Activated CD8-positive, alpha-beta memory T cell treated with anti-CD3 and anti-CD28 coated beads for 24 hours (primary cell): ENCODE measurements at places on chromosomes 13 and 19.

DNA sequence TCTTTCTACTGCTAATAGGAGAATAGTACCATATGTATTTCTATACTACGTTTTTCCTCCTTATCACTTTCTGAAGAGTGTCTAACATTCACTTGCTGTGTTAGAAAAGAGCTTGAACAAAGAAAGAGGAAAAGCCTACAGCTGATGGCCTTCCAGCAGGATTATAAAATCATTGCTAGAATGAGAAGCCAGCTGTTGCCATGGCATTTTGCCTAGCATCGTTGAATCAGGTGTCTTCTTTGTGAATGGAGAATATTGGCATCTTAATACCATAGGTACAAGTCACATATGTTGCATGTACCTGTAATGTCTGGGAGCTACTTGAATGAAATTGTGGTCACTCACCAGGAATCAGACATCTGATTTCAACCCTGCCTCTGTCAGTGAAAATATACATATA, 1174.9 kb downstream of the PCDH17 start:
- DNase-seq, result no peak

GRCh38 chr13:102972191-102972590, 94.0 kb downstream of the SLC10A2 start:
- no peak for DNase-seq

DNA sequence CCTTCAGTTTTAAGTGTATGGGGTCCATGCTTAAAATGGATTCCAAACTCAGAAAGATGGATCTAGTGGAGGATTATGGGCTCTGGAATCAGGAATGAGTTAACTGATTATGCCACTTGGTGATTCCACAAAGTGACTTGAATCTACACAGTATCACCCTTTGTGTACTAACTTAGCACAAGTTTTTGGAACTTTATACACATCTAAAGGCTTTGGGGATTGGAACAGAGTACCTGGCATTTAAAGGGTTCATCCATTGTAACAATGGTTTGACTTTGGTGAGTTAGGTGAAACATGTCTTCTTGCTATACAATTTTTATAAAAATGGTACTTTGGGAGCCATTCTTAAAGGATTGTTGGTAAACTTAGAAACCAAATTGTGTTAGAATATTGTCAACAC, 1.1 kb downstream of the RPL21 start:
- DNase-seq, result no peak

DNA sequence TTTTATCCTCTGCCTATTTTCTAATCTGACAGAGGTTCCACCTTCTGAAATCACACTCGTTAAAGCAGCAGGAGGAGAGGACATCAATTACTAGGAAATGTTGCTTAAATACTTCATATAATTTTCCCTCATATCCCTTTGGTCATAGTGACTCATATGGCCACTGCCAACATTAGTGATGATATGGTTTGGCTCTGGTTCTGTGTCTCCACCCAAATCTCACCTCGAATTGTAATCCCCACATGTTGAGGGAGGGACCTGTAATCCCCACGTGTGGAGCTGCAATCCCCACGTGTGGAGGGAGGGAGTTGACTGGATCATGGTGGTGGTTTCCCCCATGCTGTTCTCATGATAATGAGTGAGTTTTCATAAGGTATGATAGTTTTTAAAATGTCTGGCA, 618.4 kb upstream of the SLITRK5 start:
- DNase-seq, result no peak

GRCh38 chr19:16726916-16727315, 7.3 kb downstream of the NWD1 start:
- no peak for DNase-seq

- DNase-seq, result no peak
These were observed 8.9 kb upstream of the AMER2 start for GRCh38 chr13:25180775-25181537.

DNA sequence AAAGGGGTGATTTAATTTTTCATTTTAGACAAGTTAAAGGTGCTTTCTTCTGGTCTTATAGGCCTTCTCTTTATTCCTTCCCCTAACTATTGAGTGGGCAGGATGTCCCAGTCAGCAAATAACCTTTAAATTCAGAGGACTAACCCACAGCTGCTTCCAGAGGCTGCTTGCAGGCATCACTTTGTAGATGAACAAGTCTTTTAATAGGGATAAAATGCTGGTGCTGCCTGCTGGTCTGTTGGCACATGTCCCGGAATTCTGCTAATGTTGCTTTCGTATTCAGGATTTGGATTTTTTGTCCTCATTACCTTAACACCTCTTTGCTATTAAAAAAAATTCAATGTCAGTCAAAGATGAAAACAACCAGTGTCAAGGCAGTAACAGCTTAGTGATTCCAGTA, 132.7 kb upstream of the KL start:
- no peak for DNase-seq

DNA sequence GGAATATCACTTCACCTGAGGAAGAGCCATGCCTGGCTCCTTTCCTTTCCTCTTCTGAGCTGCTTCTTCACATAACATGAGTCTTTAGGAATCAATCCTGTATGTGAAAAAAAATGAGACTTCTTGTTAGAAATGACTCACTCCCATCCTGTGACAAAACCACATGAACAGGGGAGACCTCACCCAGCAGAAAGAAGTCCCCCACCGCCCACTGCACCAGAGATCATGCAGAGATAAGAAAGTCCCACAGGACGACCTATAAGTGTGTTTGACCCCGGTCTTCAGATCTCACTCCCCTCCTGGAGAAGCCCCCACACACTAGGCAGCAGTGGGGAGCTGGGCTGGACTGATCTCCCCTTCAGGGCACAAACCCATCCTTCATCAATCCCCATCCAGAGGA, 7.8 kb downstream of the ZNF600 start:
- DNase-seq, result peak; percentile 71

- DNase-seq, result no peak
These were observed 202.4 kb upstream of the SOX1 start for GRCh38 chr13:111864566-111864965.

DNA sequence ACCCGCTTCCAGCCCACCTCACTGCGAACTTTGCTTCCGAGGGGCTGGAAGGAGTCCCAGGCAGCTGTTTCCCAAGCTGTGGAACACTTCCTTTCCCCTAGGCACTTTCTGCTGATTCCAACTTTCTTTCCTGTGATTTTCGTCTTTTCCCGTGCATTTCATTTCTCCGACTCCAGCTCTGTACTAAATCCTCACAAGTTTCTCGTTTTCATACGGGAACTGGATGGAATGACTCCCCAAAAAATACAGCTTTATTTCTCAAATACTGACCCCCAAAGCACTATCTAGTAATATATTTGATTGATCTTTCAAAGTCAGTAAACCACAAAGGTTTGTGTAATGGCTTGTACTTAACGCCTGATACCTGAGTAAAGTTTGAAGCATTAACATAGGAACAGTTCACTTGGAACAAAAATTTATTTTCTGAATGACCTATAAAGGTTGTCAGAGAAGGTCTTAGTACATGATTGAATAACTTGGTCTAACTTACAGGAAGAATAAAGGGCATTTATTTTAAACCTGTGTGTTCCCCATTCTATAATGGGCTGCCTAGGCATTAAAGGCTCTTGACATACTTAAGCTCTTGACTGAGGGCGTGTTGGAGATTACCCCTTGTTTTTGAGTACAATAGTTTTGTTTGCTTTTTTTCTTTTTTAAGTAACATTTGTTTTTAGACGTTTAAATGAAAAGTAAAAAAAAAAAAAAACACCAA, 1.3 kb upstream of the PCDH9 start:
- DNase-seq, result no peak

- no peak for DNase-seq
These were observed 5.5 kb upstream of the PTGER1 start for GRCh38 chr19:14480700-14481079.

DNA sequence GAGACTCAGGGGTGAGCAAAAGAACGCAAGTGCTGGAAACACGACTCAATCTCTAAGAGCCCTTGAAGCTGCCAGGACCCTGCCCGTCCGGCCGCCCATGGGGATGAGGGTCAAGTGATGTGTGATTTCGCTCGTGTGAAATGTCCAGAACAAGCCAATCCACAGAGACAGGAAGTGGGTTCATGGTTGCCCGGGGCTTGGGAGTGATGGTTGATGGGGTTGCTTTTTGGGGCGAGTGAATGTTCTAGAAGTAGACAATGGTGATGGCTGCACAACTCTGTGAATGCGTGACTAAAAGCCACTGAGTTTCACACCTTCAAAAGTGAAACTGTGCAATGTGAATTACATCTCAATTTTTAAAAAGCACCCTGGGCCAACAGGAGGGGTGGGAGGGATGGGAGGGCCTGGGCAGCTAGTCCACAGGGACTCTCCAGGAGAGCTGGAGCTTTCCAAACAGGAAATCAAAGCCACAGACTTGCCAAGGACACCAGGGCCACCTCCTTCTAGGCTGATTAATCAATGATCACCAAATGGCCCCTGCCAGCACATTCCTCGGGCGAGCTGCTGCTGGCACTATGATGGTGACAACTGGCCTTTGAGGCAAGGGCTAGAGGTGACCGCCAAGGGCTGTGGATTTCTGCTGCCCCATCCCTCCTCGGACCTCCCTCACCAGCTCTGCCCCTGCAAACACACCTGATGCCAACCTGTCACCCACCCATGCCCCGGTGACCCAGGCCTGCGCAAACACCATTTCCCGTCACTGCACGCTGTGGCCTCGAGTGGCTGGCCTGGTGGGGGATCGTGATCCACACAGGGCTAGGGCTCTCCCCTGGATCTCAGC, 14.0 kb downstream of the DPP9 start:
- DNase-seq, result no peak

- DNase-seq, result no peak
These were observed 1.6 kb upstream of the KANK2 start for GRCh38 chr19:11198769-11199424.

GRCh38 chr19:43625918-43626579, 6.6 kb upstream of the ZNF428 start:
- no peak for DNase-seq

DNA sequence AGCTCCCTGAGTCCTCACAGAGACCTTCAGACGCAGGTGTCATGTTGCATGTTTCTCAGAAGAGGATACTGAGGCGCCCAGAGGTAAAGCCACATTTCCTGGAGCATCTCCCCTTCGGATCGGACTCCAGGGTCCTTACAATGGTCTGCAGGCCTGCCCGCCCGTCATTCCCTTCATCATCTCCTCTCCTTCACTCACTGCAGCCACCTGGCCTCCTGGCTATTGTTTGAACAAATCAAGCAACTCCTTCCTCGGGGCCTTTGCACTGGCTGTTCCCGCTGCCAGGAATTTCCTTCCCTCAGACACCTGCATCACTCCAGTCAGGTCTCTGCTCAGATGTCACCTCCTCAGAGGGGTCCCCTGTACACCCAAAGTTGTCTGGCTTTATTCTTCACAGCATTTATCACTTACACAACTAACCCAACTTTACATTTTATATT, 20.3 kb downstream of the CEACAM16 start:
- no peak for DNase-seq

GRCh38 chr19:42052241-42052863, 17.7 kb downstream of the GRIK5 start:
- no peak for DNase-seq

DNA sequence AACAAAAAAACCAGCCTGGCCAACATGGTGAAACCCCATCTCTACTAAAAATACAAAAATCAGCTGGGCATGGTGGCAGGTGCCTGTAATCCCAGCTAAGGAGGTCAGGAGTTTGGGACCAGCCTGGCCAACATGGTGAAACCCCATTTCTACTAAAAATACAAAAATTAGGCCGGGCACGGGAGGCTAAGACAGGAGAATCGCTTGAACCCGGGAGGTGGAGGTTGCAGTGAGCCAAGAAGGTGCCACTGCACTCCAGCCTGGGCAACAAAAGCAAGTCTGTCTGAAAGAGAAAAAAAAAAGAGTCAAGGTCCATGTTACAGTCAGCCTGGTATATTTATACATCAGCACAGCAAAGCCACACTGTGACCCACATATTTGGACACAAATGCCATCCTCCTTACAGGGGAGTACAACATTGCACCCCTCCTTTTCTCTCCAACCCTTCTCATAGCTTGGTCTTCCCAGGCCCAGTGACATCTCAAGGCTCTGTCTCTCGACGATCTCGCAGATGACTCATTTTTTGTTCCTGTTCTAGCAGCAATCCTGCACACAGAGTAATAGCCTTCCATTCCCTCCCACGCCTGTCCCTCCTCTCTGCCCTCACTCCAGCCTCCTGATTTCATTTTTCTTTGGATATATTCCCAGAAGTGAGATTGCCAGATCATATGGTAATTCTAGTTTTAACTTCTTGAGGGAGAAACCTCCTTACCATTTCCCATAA, 21.0 kb upstream of the DPP9 start:
- DNase-seq, result no peak

DNA sequence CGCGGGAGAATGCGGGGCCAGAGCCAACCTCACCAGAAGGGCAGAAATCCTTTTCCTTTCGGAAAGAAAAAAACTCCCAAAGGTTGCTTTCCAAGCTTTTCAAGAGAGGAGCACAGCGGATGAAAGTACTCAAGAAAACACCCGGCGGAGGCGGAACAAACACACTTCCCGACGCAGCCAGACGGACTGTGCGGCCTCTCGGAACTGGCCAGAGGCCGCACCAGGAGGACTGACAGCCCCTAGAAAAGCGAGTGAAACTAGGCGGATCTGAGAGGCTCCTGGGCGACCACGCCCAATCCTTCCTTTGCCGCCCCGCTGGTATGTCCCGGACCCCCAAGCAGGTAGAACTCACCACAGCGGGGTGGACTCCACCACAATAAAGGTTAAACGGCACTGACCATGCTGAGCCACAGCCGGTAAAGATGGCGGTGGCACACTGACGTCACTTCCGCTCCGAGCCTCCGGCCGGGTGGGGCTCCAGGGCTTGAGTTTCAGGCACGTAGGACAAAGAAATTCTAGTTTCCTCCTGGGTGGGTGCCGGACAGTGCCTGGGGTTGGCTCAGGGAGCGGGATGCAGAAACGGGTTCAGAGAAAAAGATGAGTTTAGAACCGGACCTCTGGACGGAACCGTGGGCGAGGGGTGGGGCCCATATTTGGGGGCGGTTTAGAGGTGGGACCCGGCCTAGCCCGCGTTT, at the start of gene ZNF562:
TSS of gene ZNF562 (minus strand) at position 438 of the 695 bp plus-strand sequence. CDS start 14,356 bp downstream, outside the sequence.
- DNase-seq, result peak; percentile 94

DNA sequence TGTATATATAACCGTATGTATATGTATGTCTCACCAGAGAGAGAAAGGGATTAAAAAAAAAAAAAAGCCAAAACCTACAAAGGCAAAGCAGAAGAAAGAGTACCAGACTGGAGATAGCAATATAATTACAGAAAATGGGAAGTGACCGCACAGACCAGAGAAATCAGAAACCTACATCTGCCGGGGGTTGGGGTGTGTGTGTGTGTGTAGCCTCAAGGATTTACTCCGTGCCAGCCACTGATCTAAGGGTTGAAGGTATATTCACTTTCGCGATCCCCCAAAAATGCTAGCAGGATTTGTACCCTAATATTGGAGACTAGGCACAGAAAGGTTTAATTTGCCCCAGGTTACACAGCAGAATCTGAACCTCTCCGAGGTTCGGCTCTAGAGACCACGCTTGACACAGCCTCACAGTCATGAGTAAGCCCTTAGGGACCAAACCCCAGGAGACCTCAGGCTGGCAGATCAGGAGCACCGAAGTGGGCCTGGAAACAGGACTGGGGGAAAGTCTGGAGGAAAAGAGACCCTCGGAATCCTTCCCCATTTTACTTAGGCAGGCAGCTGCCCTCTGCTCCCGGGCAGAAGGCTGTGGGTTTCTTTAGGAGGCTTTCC, 14.8 kb downstream of the ARL11 start:
- DNase-seq, result no peak

GRCh38 chr13:66835040-66835628, 395.0 kb downstream of the PCDH9 start:
- DNase-seq, result no peak

- no peak for DNase-seq
These were observed 2.8 kb downstream of the MYH14 start for GRCh38 chr19:50206191-50206590.

- DNase-seq, result no peak
These were observed 547.3 kb upstream of the MIR17HG start for GRCh38 chr13:90800082-90800746.

GRCh38 chr13:107580741-107581412, 634.5 kb downstream of the LIG4 start:
- no peak for DNase-seq
